ENCODE measurements at places on chromosomes 2 and 18. TPM values are rescaled to one million over a fixed set of nuclear protein-coding genes. Genes with fewer than 3 reads are reported as not detected.

The POLR1B gene
- 20.2 TPM for polyA plus RNA-seq

The POLE4 gene
- polyA plus RNA-seq: 41.3 TPM

The NLRC4 gene
- 0.92 TPM for polyA plus RNA-seq

The L3MBTL4 gene
- 4.6 TPM for polyA plus RNA-seq

The ACADL gene
- 22.3 TPM for polyA plus RNA-seq

The TANC1 gene
- polyA plus RNA-seq: 73.7 TPM

GRCh38 chr2:14544247-14544646 is 88.3 kb upstream of the LRATD1 start:
- DNase-seq: no peak

- DNase-seq: no peak
Measured at GRCh38 chr2:216775043-216775453, 79.7 kb upstream of the IGFBP5 start.

GRCh38 chr2:22002066-22002465 is 878.3 kb downstream of the TDRD15 start:
- no peak for DNase-seq

DNA sequence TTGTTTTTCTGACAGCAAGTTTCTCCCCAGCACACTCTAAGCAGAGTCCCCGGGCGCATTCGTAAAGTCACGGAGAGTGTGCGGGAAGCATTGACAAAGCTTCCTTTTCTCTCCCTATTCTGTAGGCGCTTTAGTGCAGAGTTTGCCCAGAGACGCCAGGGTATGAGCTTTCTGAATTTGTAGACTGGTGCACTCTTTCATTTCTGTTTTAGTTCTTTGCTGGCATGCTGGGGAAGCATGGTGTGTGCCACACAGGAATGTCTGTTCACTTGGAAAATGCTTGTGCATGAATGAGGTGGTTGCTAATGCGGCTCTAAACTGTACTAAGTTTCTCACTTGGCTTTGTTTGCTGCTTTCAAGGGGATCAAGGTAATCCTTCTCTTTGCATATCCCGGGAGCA is 102.6 kb downstream of the RTN4 start:
- no peak for DNase-seq

- no peak for DNase-seq
Measured at GRCh38 chr2:201685156-201685555, 13.3 kb downstream of the MPP4 start.

- no peak for DNase-seq
Measured at GRCh38 chr18:77016936-77017335, 115.6 kb downstream of the MBP start.

DNA sequence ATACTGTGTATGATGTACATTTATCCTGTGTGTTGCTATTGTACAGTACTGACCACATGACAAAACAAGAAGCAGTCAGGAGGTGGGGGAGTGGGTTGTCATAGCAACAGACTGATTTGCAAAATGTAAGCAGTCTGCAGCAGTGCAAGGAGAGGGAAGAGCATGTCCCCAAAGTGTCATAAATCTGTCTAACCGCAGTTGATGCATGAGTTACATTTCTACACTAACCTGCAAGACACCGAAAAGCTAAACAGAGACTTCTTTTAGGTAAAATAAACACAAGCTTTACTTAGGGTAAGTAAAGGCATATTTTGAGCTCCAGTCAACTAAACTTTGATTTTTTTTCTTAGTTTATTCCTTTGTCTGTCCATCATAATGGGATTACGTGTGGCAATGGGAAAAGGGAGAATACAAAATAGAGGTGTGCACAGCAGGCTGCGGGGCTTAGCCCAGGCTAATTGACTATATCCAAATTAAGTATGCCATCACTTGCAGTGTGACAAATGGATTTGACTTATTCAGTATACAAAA is 134.5 kb downstream of the MEIS1 start:
- peak; percentile 83 for DNase-seq

- no peak for DNase-seq
Measured at GRCh38 chr2:208183526-208183925, 6.3 kb downstream of the C2orf80 start.

GRCh38 chr18:23712445-23712844 is 23.2 kb downstream of the LAMA3 start:
- no peak for DNase-seq

GRCh38 chr2:105061560-105061959 is 23.7 kb downstream of the MRPS9 start:
- DNase-seq: no peak

- DNase-seq: no peak
Measured at GRCh38 chr2:190504912-190505311, 29.6 kb downstream of the NEMP2 start.

- no peak for DNase-seq
Measured at GRCh38 chr2:98569197-98569793, 39.0 kb downstream of the COA5 start.

DNA sequence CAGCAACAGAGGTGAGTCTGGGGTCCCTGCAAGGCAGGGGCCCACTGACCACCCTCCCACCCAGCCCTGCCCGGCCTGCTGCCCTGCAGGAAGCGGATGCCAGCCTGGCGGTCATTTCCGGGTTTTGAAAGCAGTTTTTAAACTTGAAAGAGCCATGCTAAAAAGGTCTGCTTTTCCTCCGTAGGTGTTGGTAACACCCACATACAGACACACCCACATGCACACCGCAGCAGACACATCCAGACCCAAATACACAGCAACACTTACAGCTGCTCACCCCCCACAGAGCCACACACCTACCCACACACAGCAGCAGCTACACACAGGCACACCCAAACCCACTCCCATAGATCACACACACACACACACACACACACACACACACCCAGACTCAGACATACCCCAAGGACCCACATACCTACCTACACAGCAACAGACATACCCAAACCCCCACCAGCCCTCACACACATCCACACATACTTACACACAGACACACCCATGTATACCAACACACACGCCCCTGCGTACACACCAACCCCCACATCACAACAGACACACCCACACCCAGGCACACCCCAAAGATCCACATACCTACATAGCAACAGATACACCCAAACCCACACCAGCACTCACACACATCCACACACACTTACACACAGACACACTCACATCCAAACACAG is 7.6 kb downstream of the ZFP36L2 start:
- DNase-seq: no peak

DNA sequence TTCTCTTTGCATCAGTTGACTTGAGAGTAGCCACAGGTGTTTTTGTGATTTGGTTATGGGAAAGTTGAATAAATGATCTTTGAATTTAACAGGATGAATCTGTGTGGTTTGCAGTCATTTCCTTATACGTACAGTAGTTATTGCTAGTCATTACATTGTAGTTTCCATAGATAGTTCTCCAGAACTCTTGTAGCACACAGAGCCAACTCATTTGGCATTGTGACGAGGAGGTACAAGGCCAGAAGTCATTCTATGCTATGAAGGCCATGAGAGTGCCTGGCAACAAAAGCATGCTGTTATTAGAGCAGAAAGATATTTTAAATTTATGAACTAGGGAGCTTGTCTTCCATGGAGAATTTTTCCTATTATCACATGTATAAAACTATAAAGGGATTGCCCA is 973.0 kb upstream of the CHAC2 start:
- DNase-seq: no peak

GRCh38 chr2:166365803-166366420 is 9.8 kb downstream of the SCN9A start:
- DNase-seq: no peak

DNA sequence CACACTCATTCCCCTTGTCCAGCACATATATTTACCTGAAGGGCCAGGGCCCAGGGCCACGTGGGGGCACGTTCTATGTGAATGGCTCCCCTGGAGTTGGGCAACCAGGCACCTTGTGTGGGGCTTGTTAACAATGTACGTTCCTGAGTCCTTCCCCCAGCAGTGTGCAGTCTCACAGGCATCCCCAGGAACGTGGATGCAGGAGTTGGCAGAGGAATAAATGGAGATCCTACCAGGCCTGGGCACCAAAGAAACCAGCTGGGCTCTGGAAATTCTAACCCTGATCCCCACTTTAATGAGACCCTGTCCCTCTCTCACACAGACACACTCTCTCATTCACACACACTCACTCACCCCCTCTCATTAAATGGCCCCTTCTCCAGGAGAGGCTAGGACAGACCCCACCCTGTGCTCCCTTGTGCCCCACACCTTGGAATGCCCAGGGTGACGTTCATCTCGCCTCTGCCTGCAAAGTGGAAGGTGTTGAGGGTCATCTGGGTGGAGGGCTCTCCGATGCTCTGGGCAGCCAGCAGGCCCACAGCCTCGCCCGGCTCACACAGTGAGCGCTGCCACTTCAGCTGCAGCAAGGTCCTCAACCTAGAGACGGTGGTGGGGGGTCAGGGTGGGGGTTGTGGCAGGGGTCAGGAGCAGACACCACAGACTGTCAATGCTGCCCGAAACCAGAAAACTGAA is 65.6 kb downstream of the POLR1A start:
- no peak for DNase-seq

DNA sequence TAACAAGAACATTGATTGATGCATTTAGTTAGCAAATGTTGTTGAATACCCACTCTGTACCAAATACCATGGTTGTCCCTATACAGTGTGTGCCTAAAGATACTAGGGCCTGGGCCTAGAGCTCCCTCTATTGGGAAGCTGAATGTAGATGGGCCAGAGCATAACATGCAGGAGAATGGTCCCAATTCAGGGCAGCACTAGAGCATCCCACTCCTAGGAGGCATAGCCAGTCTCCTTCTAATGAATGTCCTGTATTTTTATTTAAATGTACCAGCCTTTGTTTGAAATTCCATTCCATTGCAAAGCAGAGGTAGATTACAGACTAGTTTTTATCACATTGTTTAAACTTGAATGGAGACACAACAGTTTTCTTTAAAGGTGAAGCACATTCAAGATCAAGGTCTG is 90.6 kb downstream of the FEZ2 start:
- no peak for DNase-seq

DNA sequence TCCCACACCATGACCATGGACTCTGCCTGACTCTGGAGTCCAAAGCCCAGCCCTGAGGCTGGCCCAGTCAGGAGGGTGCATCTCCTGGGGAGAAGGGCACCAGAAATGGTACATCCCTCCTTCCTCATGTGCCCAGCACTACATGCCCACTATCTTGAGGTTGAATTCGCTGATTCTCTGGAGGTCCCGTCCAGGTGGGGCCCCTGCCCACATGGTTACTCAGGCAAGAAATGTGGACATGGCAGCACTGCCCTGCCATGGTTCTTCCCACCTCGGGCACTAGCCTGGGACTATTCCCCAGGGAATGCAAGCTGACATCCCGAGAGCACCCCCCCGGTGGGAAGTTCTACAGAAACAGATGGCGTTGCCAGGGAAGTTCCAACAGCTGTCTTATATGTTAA is 15.3 kb upstream of the HES6 start:
- no peak for DNase-seq

DNA sequence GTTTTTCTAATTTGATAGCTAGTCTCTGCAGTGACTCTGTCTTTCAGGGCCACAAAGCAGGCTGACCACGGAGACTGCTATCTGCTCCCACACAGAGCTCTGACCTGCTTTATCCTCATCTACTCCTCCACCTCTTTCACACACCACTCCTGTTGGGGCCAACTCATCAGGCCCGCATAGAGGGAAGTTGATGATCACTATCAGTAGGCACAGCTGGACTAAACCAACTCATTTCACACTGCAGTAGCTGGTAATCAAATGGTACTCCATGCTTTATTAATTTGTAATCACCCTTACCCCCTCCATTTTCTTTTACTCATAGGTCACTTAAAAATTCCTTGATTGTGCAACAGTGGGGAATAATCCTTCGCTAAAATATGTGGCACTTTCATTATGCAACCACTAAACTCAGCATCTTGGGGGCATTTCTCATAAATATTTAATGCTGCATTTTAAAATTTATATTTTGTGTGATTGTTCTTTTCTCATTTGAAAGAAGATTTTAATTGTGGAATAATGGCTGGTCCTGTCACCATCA is 249.8 kb upstream of the GCFC2 start:
- no peak for DNase-seq

DNA sequence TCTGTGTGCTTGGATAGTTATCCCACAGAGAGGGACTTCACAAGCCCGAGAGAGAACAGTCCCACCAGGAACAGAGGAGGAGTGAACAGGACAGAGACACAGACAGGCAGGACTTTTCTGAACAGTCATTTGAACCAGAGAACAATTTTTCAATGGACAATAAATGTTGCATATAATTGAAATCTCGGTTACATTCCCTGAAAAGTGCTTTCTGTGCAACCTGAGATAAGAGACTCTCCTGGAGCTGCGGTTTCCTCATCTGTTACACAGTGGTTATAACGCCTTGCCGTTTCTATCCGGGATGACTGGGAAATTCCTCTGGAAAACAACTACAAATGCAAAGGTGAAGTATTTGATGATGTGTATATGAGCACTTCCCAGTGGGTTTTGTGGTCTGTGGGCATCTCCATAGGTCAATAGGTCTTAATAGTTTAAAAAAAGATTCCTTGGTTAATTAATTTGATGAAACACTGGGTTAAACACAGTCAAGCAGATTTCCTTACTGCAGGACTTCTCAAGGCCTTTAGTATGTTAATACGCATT is 87.2 kb upstream of the HPCAL1 start:
- no peak for DNase-seq

GRCh38 chr2:218172845-218173244 is 6.1 kb upstream of the CXCR1 start:
- no peak for DNase-seq

DNA sequence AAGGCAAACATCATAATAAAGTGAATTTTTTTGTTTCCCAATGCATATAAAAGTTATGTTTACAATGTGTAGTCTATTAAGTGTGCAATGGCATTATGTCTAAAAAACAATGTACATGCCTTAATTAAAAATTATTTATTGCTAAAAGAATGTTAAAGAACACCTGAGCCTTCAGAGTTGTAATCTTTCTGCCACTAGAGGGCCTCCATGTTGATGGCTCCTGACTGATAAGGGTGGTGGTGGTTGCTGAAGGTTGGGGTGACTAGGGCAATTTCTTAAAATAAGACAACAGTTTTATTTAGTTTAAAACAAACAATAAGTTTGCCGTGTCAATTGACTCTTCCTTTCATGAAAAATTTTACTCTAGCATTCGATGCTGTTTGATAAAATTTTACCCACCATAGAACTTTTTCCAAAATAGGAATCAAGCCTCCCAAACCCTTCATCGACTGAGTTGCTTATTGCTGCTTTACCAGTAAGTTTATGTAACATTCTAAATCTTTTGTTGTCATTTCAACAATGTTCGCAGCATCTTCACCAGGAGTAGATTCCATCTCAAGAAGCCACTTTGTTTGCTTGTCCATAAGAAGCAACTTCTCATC is 32.3 kb downstream of the MAP3K2 start:
- no peak for DNase-seq

DNA sequence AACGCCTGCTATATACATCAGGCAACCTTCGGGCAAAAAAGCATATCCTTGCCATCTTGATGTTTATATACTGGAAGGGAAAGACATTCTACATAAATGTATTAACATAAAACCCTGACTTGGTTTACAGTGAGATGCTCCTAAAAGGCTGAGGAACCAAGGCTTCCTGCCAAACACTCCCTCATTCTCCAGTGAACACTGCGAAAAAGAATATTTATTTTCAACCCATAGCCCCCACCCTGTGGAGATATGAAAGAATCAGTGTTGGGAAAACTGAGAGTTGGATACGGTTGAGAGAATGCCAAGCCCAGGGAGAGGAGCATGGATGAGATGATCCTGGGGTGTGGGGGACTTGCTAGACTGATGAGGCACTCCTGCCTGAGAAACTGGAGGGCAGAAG is 94.9 kb downstream of the PIEZO2 start:
- no peak for DNase-seq

- DNase-seq: no peak
Measured at GRCh38 chr2:174259981-174260380, 11.6 kb upstream of the OLA1 start.

GRCh38 chr18:25112821-25113434 is 239.0 kb downstream of the ZNF521 start:
- DNase-seq: no peak

- DNase-seq: no peak
Measured at GRCh38 chr2:191013682-191013931, 364 bp downstream of the STAT1 start.
